ENCODE measurements at places on chromosomes 5 and 9. TPM values are rescaled to one million over a fixed set of nuclear protein-coding genes. Genes with fewer than 3 reads are reported as not detected.

DNA sequence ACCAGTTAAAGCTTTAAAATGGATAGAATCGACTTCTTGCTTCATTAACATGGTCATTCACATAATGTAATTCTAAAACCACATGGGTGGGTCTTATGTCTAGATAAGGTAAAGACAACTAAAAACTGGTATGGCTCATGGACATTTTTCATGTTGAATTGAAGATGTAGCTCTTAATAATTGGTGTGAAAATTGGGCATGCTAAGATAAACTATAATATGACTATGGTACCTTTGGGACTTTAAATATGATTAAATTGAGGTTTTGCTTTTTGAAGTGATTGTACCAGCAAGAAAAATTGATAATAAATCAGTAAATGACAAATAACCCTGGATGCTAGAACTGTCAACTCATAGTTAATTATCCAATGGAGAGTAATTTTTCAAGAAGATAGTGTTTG lies 710.7 kb upstream of the PTPRD start:
- ATAC-seq, result no peak

SHOC1 gene
- not detected for total RNA-seq

DNA sequence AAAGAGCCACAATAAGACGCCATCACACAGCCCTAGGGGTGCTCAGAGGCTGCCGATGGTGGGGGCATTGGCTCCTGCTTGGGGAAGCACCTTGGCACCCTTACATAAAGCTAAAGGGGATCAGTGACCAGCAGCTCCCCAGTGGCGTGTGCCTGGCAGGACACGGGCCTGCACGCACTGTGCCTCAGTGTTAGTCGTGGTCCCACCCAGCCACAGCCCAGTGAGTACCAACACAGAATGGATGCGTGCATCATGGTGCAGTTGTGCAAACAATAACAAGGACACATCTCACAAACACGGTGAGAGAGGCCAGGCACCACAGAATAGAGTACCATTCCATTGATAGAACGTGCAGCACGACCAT lies 103.2 kb downstream of the WNK2 start:
- no peak for ATAC-seq

CAMK2A gene
- 1.4 TPM for total RNA-seq

- ATAC-seq, result no peak
Observed at GRCh38 chr9:16898464-16898863, 28.0 kb upstream of the BNC2 start.

GRCh38 chr5:85049020-85049419 lies 664.3 kb upstream of the EDIL3 start:
- ATAC-seq, result no peak

DNA sequence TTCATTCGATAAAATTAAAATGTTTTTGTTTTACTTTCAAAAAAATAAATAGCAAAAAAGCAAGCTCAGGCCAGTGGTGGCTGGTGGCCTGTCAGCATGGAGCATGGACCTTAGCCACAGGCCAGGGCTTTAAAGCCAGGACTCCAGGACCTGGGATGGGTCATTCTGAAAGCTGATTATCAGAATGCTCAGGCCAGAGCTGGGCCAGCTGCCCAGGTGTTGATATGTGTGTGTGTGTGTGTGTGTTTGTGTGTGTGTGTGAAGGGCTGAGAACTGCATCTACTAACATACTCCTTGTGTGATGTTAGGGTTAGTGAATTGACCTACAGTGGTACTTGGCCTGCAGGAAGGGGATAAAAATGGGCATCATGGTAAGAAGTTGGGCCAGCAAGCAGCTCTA lies 21.5 kb downstream of the PALM2AKAP2 start:
- ATAC-seq, result no peak

DNA sequence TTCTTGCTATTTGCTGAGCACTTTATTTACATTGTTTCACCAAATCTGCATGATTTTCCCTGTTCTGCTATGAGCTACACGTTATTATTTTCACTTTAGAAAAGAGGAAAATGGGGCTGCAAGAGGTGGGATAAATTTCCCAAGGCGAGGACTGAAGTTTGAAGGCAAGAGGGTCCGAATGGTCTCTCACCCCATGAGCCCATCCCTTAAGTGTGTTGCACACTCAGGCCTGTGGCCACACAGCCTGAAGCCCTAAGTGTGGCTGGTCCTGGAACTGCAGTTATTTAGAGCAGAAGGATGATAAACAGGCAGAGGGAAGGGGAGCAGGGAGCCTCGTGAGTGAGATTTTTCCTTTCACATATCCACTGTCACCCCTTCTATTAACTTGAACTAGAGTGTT lies 7.8 kb downstream of the PDE8B start:
- no peak for ATAC-seq

SLC25A2 gene
- not detected for total RNA-seq

DNA sequence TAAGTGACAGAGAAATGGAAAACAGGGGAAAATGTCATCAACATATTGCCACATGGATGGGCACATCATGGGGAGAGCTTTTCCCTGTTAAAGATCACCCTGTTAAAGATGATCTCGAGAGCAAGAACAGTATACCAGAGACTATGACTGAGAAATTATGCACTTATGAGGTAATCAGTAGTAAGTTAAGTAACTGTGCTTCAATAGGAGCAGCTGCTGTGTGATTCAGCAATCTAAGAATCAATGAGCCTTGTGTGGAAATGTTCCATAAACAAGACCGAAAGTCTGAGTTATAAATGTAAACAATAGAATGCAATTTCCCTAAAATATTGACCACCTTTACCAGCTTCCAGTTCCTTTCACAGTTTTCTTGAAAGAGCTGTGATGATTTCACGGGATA lies 582.3 kb downstream of the CAAP1 start:
- no peak for ATAC-seq
